ENCODE measurements at places on chromosomes 7 and 10. TPM values are rescaled to one million over a fixed set of nuclear protein-coding genes. Genes with fewer than 3 reads are reported as not detected.

DNA sequence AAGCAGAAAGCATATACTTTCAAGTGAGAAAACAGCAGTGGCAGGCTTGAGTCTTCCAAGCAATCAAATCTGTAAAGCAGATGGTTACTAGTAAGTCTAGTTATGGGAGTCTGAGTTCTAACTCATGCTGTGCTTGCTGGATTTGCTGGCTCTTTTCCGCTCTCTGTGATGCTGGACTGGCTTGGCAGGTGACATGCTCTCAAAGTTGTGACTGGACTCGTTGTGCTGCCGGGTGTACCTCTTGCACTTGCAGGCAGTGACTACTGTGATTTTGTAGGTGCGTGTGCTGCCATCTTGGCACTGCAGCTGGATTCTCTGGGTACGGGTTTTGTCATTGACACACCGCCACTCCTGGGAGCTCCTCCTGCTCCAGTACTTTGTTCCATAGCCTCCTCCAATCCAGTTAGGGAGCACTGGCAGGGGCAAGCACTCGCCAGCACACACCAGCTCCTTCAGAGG is 3.1 kb downstream of the SOSTDC1 start:
- no peak for DNase-seq

DNA sequence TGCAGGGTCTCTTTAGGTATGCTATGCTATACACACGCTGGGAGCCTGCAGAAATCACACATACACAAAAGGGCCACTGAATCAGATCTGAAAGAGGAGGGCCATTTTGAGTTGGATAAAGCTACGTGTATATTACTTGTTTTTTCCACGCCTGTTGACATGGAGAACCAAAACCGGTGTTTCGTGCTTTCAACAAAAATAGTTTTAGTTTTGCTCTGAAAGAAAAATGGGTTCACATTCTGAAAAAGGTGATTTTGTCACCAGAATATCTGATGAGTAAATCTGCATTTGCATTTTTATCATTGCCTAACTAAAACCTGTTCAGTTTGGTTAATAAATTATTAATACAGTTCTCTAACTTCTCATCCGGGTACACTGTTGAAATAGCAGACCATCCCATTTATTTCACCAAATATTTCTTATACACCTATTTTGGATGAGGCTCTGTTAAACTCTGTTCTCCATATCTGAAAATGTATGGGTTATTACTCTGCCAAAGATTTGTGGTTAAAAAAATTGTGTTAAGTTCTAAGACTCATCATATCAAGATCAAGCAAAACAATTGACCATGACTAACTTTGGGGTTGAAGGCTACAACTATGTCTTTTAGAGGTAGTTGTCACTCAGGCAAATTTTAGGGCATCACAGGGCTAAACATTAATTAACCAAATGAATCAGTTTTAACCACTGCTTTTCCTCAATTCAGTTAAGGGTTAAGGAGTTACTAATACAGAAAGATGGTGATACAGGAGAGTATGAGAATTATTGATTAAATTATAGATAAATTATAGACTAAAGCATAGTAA is 101.2 kb upstream of the RPA3 start:
- no peak for DNase-seq

GRCh38 chr10:70753841-70754621 is 31.1 kb downstream of the TBATA start:
- no peak for DNase-seq

DNA sequence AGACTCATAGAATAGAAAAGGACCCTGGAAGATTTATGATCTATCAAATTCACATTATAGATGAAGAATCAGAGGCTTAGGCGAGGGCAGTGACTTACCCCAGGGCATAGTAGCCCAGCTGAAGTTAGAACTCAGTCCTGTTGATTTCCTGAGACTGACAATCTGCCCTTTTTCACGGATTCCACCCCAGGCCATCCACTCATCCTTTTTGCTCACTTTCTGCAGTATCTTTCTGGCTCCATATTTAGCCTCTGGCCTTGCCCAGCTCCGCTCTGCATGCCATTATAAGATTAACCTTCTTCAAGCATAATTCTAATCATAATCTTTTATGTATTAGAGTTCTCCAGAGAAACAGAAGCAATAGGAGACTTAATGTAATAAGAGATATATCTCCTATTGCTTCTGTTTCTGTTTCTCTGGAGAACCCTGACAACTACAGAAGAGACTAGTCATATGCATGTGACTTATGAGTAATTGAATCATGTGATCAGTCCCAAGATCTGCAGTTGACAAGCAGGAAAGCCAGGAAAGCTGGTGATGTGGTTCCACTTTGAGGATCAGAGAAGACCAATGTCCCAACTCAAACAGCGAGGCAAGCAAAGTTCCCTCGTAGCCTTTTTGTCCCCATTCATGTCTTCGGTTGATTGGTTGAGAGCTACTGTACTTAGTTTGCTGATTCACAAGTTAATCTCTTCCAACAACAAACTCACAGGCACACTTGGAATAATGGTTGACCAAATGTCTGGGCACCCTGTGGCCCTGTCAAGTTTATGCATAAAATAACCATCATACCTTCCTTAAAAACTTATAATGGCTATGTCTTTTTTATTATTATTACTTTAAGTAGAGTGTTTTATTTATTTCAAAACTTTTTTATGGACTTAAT is 412.1 kb downstream of the SUGCT start:
- no peak for DNase-seq

- DNase-seq = no peak
Observed at GRCh38 chr7:27840313-27840712, 100.4 kb downstream of the TAX1BP1 start.

- no peak for DNase-seq
Observed at GRCh38 chr7:158431941-158432347, 155.7 kb downstream of the PTPRN2 start.

DNA sequence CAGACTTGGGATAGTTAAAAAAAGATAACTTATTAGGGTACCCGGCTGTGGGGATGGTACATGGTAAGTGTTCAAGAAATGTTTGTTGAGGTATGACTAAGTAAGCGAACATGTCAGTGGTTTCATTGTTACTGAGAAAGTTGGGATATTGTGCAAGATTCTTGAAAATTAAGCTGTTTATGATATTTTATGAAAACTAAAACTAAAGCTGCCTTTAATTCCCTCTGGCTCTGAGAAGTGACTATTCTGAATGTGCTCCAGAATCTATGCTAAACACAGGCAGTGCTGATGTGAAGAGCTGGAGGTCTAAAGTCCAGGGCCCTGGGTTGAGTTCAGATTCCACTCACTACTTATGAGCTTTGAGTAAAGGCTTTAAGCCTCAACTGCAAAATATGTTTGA is 72.9 kb downstream of the AOAH start:
- DNase-seq = peak; percentile 52

DNA sequence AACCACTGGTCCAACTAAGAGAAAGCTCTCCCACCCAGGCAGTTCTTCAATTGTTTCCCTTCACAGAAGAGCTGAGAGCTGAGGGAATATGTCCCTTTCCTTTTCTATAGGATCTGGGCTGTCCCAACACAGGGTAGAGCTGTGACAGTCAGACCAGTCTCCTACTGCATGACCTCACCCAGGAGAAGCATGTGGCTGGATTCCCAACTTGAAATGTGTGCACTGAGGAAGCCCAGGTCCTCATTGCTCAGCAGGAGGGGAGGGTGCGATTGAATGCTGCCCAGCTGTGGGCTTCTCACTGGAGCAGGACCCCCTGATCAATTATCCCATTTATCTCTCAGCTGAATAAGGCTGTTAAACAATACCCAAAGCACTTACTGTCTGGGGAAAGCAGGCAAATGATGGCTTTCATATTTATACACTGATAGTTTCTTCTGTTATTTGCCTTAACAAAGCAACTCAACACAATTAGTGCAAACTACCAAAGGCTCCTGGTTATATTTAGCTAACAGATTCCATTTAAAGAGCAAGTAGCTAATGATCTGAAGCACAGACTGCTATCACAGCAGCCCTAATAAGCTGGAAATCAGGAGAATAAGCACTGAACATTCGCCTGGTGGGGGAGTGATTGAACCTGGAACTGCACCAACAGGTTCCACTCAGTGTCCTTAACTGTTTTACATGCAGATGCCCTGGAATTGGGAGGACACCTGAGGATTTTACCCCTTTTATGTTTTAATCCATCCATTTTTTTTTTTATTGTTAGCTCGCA is 508.8 kb downstream of the CCSER2 start:
- DNase-seq = no peak

GRCh38 chr10:56316603-56317002 is 44.5 kb downstream of the ZWINT start:
- DNase-seq = no peak

GRCh38 chr10:33125522-33126517 is 167.8 kb upstream of the ITGB1 start:
- DNase-seq = no peak

DNA sequence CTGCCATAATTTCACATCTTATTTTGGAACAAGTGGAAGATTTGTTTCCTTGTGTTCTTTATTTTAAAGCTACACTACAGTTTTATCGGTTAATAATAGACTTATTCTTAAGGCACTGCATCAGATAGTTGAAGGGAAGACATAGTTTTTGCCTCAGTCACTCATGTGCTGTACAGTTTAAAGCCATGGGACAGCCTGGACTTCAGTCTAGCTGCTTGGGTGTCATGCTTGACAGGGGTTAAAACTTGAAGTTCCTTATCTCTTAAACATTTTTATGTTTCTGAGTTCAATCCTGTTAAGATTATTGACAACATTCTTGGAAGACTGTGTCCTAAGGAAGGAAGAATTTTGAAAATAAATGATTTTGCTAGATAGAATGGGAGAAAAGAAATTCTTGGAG is 49.7 kb downstream of the PPP1R9A start:
- DNase-seq = no peak

DNA sequence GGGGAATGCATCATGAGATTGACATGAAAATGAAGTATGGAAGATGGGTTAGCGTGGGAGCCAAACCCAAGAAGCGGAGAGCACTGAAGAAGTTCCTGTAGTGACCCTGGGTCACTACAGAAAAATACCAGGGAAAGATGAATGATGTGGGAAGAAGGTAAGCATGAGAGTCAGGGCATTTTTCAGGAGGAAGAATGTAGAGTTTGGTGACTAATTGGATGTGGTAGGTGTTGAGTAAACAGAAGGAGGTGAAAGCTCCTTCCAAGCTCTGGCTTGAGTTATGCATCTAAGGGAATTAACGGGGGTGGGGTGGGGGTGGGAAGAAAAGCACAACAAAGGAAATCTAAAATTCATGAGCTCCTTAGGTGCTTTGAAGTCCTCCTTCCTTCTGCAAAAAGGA is 238.1 kb upstream of the AOAH start:
- DNase-seq = no peak

GRCh38 chr7:33959676-33960075 is 54.3 kb downstream of the BMPER start:
- no peak for DNase-seq

DNA sequence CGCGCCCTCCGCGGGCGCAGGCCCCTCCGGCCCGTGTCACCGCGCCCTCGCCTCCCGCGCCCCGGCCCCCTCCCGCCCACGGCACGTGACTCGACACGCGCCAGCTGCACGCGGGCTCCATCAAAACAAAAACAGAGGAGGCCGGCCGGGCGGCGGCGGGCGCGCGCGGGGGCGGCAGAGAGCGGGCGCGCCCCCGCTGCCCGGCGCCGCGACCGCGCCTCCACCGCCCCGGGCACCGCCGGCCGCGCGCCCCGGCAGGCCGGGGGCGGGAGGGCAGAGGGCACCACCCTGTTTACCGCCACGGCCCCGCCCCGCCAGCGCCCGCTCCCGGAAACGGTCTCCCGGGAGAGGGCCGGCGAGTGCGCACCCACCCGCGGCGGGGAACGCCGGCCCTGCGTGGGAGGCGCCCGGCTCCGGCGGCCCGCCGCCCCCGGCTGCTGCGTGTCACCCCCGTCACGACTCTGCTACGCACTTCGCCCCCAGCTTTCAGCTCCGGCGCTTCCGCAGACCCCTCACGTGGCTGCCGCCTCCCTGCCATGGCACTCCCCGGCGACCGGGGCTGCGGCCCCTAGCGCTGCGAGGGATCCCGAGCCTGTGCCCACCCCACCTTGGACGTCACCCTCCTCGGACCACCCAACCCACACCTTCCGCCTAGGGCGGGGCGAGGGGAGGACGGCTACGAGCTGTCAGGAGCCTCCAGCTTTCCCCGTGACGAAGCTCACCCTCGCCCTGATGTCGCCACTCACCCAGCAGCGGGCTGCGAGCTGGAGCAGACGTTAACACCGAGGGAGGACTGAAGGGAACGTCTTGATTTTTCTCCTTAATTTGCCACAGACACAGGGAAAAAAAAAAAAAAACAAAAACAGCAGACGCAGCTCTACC is 221.6 kb upstream of the MKLN1 start:
- peak; percentile 88 for DNase-seq

- no peak for DNase-seq
Observed at GRCh38 chr7:131090188-131090587, 237.5 kb upstream of the MKLN1 start.

- DNase-seq = no peak
Observed at GRCh38 chr7:28473571-28474281, 61.4 kb downstream of the CREB5 start.

GRCh38 chr10:8913720-8914119 is 859.2 kb downstream of the GATA3 start:
- no peak for DNase-seq

GRCh38 chr7:69837387-69838068 is 239.3 kb downstream of the AUTS2 start:
- no peak for DNase-seq

GRCh38 chr10:78188446-78188845 is 154.8 kb downstream of the RPS24 start:
- DNase-seq = no peak

DNA sequence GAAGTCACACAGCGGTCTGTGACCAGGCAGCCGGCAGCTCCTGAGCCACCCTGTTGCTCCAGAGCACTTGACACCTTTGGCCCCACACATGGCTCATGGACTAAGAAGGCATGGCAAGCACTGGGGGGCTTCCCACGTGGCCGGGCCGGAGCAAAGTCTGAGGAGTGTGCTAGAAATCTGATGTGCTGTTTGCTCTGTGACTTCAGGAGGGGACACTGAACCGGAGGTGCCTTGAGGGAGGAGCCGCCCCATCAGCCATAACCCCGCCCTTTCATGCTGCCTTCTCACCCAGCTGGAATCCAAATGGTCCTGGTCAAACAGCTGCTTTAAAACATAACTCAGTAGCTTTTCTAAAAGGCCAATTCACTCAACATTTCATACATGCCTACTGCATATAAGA is 33.5 kb downstream of the PROSER2 start:
- no peak for DNase-seq

DNA sequence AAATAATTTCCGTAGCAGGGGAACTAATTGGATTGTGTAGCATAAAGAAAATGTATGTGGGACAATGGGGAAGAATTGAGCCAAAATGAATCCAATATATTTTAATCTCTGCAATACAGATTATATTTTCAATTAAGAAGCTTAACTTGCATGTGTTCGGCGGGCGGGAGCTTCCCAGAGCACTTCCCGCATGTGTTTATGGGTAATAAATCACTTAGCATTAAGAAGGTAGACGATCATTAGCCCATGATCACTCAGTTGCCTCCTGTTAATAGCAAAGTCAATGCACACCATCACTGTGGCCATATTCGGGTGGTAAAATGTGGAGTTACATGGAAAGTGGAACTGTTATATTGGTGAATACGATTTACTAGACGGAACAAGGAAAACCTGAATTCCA is 122.9 kb upstream of the INSYN2A start:
- no peak for DNase-seq

GRCh38 chr7:151228024-151228866 is 1.2 kb upstream of the ABCF2 start:
- no peak for DNase-seq

Gene SPRN
- 0.18 TPM for total RNA-seq

Gene C10orf62
- total RNA-seq = 3.7 TPM

Gene MMD2
- total RNA-seq = not detected

Gene FAM185A
- total RNA-seq = 8.2 TPM

Gene UNC5B
- 1.8 TPM for total RNA-seq

Gene ZNF467
- total RNA-seq = 18.9 TPM

Gene FEZF1
- total RNA-seq = not detected

Gene PRKAR2B
- 2.0 TPM for total RNA-seq

Gene DLX5
- total RNA-seq = not detected

Gene MAGI2
- 2.9 TPM for total RNA-seq

Data from left lobe of liver (tissue), 2 donors.